Left renal pelvis (tissue), 4 donors: ENCODE measurements at places on chromosomes 1 and 21. TPM values are rescaled to one million over a fixed set of nuclear protein-coding genes. Genes with fewer than 3 reads are reported as not detected.

Gene BTBD19
- polyA plus RNA-seq: 12.8 TPM

Gene TSEN15
- polyA plus RNA-seq: 43.0 TPM

Gene RNU1-3
- not detected for polyA plus RNA-seq

Gene VWA1
- polyA plus RNA-seq: 20.7 TPM

- DNase-seq: no peak
These were observed 32.1 kb downstream of the HSD17B7 start for GRCh38 chr1:162822391-162823200.

GRCh38 chr1:200150721-200151120 is 123.2 kb downstream of the NR5A2 start:
- peak; percentile 12 for DNase-seq

GRCh38 chr1:87600055-87600850 is 271.6 kb downstream of the LMO4 start:
- no peak for DNase-seq

DNA sequence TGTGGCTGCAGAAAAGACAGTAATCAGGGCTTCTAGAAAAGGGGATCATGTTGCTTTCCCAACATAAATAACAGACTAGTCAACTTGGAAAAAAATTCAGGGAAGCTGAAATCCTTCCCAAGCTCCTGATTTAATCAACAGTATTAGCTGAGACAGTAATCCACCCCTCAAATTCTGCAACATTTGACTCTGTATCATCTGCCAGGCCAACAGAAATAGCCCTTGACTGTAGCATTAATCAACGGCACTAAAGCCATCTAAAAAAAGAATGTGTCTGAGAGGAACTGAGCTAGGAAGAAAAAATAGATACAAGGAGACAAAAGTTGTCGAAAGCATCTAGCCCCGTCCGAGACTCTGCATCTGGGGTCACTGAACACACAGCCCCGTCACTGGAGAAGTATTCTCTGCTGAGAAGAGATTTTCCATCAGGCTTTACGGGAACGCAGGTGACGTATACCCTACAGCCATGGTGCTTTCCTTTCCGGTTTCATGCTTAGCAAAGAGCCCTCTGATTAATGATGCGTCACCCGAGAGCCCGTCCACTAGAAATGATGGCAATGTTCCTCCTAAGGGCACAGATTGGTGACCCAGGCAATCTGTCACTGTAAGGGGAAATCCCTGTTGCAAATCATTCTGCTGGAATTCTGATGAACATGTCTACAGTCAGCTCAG is 42.1 kb upstream of the TP53BP2 start:
- peak; percentile 59 for DNase-seq

DNA sequence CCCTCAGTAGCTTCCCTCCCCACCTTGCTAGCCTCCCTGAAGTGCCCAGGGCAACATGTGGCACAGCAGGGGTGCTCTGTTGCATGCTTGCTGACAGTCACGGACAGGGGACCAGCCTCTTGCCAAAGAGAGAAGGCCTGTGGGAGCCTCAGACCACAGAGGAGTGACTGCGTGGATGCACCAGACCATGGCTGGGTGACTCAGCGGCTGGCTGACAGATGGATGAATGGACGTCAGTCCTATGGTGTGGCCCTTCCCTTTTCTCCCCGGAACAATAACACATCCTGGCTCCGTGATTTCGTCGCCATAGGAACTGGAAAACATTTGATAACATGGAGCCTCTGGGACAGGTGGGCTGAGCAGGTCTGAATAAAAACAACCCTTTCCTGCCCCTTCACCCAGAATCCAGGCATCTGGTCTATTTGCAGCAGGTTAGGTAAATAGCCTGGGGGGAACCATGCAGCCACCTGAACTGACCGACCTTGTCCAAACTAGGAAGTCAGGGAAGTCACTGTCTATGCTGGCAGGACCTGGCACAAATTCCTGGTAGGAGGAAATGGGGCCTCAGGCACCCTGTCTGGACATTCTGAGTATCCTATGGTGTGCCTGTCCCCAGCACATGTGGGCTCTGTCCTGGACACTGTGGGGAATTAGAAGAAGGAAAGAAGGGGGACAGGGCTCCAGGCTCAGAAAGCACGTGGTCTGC is 53.3 kb downstream of the NENF start:
- peak; percentile 46 for DNase-seq

DNA sequence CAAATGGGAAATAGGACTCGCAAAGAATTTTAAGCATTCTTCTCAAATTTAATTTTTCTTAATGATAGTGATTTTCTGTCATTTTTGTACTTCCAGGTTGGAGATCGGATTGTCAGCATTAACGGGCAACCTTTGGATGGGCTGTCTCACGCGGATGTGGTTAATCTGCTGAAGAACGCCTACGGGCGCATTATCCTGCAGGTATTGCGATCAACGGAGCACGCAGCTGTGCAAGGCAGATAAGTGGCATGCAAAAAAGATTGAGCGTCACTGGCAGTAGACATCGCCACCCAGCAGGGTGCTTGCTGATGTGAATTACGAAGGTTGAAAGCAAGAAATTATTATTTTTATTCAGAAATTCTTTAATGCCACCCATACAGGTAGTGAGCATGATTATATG is 65.9 kb upstream of the L1TD1 start:
- DNase-seq: no peak

DNA sequence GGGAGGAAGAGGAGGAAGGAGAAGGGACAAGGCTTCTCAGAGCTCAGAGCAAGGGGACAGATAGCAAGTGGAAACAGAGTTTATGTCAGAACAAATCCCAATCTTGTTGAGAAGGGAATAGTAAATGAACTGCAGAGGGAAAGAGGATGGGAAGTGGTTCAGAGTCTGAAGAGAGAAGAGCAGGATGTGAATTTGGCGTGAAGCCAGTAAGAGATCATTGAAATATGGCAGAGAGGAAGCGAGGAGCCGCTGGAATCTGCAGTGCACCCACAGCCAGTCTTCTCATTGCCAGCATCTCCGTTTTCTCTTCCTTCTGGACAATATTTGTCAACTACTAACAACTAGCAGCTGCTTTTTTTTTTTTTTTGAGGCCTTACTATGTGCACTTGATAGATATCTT is 19.1 kb downstream of the OLFML3 start:
- DNase-seq: no peak

GRCh38 chr1:169546087-169546995 is 39.9 kb downstream of the F5 start:
- DNase-seq: peak; percentile 40

DNA sequence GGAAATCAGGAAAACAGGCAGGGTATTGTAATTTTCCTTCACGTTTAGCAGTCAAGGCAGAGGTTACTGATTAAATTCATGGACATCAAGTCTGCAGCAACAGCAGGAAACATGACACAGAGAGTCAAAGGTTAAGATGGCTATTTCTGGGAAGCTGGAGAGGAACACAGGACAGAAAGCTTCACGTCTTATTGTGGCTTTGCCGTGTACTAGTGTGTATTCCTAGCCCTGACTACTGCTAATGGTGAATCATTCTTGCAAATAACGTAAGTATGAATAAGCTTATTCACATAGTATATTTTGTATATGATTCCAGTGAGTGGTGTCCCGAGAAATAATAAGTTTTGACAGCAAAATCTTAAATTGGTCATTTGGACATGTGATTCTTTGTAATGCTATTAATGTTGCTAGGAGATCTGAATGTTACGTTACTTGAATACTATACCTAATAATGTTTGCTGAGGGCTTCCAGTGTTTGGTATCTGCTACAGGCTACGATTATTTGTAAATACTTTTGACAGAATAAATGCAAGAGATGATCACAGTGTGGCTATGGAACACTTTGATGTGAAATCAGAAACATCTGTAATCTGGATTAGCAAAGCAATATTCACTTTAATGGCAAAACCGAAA is 77.4 kb downstream of the DISP1 start:
- DNase-seq: no peak

- DNase-seq: no peak
These were observed 63.2 kb downstream of the IER5 start for GRCh38 chr1:181151378-181152326.

DNA sequence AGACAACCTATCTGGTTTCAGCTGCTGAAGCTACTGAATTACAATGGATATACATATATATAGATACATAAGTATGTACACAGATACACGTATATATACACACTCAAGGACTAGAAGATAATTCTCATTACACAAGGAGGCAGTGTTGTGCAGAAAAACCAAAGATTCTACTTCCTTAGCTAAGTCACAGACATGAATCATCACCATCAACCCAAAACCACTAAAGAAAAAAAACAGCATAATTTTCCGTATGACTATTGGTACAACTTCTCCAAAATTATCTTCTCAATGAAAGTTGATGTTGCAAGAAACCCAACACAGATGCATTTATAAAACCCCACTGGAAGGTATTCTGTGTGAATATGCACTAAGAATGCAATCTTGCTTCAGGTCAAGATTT is 36.8 kb upstream of the RPF1 start:
- DNase-seq: no peak

DNA sequence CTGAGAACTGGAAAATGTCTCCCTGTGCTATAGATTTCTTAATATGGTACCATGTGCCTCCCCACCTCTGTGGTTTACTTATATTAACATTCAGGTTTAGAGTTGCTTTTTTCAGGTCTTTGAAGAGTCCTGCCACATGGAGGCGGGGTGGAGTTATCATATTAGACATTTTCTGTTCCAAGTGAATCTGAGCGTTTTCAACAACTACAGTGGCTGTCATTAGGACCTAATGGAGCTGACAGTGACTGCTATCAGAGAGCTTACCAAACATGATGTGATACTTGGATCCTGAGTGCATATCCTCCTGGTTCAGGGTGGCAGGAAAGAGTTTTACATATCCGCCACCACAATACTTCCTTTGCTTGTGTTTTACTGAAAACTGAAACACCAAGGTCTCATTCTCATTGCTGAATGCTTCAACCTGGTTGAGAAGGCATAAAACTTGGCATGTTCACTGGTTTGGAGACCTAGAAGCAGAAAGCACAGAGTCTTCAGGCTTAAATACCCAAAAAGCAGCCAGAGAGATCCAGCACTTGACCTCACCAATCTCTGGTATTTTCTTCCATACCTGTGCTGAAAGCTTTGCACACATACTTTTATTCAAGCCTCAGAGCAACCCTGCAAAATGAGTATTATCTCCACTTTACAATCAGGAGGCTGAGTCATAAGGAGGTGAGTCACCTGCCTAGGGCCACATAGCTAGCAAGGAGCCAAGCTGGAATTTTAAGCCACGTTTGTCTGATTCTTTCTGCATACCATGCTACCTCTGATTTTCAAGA is 47.4 kb upstream of the OSBPL9 start:
- DNase-seq: no peak

DNA sequence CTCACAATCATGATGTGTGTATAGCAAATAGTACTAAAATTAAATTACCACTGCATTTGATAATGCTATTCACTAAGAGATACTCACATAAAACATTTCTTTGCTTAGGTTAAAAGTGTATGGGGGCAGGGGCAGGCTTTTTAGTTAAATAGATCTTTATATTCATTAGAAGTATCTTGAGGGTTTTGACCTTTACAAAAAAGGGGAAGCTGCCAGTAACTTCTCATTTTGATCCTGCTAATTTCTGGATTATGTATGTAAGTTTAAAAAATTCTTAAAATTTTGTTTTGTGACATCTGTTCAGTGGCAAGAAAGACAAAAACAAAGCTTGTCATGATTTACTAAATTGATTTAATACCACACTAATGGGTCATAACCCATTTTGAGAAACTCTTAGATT is 45.8 kb upstream of the S1PR1 start:
- DNase-seq: no peak

DNA sequence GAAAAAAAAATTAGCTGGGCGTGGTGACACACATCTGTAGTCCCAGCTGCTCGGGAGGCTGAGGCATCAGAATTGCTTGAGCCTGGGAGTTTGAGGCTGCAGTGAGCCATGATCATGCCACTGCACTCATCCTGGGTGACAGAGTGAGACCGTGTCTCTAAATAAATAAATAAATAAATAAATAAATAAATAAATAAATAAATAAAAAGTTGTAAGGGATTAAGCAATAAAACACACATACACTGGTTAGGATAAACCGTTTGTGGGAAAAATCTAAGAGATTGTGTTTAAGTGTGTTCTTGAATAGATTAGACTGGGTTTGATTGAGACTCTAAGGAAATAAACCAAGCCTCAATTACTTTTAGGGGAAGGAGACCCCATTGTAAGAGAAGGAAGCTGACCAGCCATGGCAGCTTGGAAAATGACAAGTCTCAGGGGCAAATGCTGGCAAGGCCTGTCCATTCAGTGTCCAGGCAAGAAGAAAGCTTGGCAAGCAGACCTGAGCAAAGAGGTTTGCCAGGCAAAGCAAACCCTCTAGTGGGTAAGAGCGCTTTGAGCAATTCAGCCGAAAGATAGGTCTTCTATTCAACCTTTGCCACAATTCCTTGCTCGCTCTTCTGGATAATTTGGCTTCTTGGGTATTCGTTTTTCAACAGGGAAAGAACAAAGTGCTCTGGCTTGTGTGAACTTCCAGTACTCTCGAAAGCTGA is 106.9 kb upstream of the SERBP1 start:
- DNase-seq: no peak

DNA sequence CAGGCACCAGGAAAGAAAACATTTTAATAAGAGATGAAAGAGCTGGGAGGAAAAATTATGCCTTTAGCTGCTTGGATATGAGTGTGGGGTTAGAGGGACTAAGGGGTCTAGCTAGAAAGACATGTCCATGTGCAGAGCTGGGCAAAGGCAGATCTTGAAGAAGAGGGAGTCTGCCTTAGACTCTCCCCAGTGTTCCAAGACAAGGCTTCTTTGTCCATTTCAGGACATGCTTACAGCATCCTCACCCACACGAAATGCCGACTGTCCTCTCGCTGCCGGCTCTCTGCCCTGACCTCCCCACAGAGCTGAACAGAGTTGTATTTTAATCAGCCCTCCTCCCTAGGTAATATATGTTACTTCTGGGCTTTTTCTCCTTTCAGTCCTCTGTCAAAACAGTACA is 100.7 kb upstream of the ATP1B1 start:
- DNase-seq: no peak

DNA sequence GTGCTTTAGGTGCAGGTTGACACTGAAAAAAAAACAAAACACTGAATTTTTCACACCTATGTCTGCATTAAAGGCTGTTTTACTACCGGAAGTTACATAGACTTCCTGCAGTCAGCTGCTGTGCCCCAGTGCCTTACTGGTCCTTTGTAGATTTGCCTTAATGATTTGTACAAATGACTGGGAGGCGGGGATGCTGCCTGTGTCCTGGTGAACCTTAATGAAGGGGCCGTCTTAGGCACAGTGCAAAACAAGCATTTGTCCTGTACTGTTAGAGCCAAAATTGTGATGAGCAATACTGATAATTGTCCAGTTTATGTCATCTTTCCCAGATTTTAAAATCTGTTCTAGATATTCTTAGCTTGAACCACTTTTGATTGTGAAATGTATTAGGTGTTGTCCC is 90.9 kb upstream of the PGD start:
- no peak for DNase-seq

DNA sequence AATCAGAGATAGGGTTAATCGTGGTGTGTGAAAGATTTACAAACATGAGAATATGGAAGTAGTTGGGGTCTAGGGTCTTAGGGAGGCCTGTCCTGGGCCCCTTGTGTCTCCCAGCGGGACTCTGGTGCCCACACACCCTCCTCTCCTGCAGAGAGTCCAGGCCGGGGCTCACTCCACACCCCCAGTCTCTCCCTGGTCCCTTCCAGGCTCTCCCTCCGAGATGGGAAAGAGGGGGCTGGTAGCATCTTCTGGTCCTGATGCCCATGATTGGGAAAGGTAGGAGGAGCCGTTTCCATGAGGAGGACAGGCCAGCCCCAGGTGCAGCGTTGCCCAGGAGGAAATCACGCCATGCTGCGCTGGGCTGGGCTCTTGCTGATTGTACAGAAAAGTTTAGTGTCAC is 26.6 kb downstream of the PCNT start:
- DNase-seq: no peak
